ENCODE measurements at places on chromosomes 11 and 22.

DNA sequence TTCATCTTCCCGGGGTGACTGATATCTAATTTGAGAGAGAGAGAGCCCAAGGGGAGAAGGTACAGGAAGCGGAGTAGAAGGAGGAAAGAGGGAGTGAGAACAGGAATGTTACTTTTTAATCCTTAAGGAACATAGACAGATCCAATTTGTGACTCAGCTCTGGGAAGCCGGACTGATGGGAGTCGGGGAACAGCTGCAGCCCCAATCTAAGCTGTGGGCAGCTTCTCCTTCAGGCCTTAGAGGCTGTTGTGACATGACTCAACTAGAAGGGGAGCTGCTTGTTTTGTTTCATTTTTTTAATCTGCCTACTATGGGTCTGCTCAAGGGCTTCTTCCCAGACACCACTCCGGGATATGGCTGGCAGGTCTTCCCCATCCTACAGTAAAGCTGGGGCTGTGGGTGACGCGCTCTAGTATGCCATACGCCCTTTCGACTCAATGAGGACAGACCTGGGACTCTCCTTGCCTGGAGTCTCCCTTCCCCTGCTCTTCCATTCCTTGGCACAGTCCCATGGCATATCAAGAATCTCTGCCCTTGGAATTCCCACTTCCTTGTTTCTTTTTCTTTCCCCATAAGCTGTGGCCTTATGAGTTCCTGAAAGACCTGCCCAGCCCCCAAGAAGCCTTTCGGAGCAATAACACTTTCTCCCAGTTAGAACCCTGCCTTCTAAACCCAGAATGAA is 103.3 kb upstream of the AKIP1 start:
- DNase-seq: peak; percentile 68

DNA sequence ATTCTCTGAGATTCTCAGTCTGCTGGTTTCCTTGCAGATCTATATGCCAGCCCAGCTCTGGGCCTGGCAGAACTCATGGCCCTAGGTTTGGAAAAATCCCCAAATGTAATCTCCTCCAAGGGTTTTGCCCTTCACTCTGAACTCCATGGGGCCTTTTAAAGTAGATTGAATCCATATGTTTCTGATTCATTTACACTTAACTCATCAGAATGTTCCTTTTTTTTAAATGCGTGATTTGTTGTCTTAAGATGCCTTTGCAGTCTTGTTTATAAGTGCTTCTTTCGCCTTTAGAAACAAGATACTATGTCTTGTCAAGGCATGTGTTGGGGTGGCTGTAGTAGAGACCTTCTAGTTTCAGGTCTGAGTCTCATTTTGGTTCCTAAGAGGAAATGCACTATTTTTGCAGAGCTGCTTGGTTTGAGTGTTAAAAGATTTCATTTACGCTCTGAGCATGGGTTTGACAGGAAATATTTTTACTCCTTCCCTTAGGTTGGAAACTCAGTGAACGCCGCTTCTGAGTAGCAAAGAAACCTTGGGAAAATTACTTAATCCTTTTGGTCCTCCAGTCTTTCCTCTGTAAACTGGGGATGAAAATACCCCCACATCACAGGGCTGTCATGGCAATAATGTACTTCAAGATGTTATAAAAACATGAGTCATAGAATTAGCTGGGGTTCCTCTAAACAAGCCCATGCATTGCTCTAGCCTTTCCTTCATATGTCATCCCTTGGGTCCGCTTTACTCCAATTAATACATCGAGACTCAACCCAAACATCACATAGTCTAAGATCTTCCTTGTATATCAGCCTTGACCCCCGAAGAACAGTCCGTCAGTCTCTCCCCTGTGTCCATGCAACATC is 83.5 kb downstream of the SNX19 start:
- no peak for DNase-seq

DNA sequence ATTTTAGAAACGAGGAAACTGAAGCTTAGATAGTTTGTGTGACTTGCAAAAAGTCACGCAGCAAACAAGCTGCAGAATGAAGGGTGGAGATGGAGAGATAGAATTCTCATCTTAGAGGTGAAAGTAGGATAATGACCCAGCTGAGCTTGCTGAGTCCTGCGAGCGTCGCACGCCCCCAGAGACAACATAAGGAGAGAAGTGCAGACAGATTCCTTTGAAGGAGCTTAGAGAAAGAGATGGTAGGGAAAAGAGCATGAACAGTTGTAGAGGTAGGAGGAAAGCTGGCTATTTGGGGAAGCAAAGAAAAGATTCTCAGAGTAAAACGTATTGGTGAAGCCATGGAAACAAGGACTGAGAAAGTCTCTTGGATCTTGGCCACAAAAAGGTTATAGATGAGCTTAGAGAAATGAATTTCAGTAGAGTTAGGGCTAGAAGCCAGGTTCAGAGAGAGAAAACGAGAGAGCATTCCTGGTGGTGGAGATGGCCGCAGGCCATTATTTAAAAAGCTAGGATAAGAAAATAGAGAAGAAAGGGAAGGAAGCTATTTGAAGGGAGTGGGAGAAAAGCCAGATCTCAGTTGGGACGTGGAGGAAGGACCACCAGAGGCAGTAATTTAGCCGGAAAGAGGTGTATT is 44.8 kb downstream of the FAM83F start:
- DNase-seq: no peak

GRCh38 chr22:19497245-19497644 is 17.5 kb downstream of the CDC45 start:
- no peak for DNase-seq

DNA sequence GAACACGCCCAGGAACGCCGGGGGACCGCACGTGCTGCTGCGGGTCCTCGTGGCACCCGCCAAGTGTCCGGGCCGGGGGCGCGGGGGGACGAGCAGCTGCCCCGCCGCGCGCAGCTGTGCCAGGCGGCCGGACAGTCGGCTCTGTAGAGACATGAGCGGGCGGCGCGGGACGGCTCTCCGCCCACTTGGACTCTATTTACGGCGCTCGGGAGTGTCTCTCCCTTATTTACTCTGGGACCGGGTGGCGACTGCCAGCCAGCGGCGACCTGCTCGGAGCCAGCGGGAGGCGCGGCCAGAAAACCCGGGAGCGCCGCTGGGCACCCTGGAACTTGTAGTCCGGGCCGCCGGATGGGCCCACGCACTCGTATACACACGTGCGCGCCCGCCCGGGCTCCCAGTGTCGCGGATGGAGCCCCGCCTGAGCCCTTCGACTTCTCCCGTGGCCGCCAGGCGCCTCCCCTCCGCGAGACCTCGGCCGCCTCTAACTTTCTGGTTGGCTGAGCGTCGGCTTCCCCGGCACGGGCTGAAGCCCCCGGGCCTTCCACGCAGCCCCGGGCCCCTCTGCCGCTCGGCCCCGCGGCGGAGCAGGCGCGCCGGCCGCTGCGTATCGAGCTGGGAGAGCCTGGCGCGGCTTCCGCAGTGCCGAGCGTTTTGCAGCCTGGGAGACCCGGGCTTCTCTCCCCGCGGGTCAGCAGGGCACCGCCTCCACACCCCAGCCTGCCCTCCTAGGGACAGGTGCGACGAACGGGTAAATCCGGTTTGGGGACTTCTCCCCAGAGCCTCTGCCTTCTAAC is at the start of gene MACROD1:
MACROD1 (minus strand) TSS at position 272 of the 794 bp plus-strand sequence; CDS start at position 153, 119 bp downstream.
- DNase-seq: peak; percentile 18

DNA sequence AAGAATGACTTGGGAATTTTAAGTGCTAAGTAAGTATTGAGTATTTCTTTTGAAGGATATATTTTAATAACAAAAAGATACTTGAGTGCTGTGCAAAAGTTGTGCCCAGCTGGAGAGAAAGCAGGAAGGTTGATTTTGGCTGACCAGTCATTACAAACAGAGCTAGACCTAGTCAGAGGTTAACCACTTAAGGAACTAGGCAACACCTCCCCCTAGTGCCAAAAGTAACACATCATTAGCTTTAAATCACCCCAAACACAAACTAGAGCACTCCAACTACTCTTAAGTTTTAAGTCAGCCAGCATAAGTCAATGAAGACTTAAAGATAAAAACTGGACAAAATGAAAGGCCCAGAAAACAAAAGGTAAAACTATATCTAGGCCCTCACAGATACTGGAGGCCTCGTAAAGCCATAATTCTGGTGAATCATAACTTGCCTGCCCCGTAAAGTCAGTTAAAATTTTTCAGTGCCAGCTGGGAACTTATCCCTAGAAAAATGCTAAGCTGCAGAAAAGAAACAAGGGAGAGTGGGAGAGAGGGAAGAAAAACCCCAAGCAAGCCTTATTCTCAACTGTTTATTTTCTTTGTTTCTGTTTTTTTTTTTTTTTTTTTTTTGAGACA is 4.6 kb downstream of the TMEM9B start:
- DNase-seq: peak; percentile 22

GRCh38 chr22:50276143-50276542 is 6.0 kb upstream of the MAPK11 start:
- no peak for DNase-seq

GRCh38 chr22:50727678-50728522 is 10.1 kb upstream of the ACR start:
- DNase-seq: no peak

DNA sequence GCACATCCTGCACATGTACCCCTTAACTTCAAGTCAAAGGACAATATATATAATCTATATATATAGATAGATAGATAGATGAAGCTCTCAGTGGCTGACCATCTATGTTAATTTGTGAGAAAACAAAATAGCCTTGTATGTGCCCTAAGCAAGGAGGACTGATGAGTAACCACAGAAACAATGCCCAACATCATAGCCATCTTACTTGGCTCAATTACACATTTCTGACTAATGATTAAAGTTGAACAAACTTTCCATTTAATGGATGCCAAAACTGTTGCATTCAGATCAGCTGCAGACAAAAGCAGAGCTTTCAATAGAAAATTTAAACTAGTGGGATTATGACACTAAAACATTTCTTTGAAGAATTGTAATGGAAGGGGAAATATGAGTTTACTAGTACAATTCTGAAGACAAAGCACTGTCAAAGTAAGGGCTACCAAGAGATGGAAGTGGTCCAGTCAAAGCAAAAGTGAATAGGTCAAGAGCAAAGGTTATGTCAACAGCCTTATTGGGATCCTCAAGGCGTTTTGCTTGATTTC is 1188.2 kb upstream of the RAG2 start:
- peak; percentile 18 for DNase-seq

- no peak for DNase-seq
Measured at GRCh38 chr22:43953988-43954785, 1.1 kb upstream of the SAMM50 start.

DNA sequence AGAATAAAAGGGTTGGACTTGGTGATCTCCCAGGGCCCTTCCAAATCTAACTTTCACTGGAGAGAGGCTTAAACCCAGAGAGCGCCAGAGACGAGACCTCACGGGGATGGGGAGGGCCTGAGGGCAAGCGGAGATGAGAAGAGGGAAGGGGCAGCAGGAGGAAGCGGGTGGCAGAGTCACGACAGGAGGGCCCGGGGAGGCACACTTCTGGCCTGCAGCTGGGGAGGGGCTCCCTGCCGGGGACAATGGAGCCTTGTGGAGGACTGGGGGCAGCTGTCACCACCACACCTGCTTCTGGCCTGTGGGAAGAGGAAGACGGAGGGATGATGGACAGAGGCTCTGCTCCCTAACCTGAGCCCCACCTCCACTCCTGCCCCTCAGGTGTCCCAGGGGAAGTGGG is 40.2 kb downstream of the PDE2A start:
- no peak for DNase-seq

- no peak for DNase-seq
Measured at GRCh38 chr22:46666577-46667244, 46.5 kb downstream of the GRAMD4 start.

- DNase-seq: no peak
Measured at GRCh38 chr11:76120513-76121101, 85.7 kb downstream of the WNT11 start.

- no peak for DNase-seq
Measured at GRCh38 chr11:128343135-128343514, 244.2 kb downstream of the ETS1 start.

GRCh38 chr11:77178150-77178549 is 50.1 kb downstream of the MYO7A start:
- DNase-seq: no peak

DNA sequence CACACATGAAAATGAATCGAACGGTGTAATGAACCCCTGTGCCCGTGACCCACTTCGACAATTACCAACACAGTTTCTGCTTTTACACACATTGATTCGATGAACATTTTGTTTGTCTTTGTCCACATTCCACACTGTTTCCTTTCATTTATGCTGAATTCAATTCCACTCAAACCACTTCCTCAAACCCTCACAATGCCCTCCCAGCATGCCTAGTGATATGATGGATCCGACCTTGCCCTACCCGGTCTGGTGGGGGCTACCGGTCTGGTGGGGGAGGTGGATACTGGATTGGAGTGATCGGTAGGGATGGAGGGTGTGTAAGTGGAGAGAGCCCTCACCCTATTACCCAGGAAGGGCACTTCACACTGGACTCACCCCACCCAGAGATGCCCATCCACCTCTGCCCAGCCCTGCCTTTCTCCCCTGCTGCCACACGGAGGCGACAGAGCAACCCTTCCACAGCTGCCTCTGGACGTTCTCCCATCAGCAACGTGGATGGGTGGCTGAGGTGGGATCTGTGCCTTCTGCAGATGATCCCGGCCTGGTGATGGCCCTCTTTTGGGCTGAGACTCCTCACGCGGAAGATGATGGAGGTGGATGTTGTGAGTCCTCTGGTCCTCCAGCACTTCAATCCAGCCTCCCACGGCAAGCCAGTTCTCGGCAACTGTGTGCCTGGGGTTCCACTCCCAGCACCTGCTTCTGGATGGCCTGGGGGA is 33.0 kb upstream of the P2RY2 start:
- no peak for DNase-seq

- DNase-seq: no peak
Measured at GRCh38 chr11:72378704-72379383, 55.5 kb downstream of the CLPB start.

DNA sequence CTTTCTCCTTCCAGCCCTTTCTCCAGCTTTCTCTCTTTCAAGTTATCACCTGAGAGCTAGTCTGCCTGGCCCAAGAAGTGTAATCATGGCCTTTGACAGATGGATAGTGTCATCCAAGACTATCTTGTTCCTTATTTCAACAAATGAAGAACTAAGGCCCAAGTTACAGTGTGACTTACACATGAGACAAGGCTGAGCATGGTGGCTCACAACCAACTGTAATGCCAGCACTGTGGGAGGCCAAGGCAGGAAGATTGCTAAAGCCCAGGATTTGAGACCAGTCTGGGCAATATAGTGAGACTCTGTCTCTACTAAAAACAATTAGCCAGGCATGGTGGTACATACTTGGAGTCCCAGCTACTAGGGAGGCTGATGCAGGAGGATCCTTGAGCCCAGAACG is 3.7 kb upstream of the RANGAP1 start:
- no peak for DNase-seq

DNA sequence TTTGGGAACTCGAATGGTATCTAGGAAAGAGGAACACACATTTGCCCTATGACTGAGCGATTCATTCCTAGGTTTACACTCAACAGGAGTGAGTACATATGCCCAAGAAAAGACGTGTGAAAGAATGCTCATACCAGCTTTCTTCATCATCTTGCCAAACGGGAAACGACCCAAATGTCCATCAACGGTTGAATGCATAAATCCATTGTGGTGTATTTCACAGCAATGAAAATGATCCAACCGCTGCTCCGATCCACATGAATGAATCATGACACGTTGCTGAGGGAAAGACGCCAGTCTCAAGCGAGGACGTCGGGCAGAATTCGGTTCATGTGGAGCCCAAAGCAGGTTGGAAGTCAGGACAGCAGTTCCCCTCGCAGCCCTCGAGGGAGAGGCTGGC is 71.5 kb downstream of the CYTH4 start:
- no peak for DNase-seq

Data from BJ (cell line).